Fibroblast of villous mesenchyme (primary cell): ENCODE measurements at places on chromosomes 7 and 10. TPM values are rescaled to one million over a fixed set of nuclear protein-coding genes. Genes with fewer than 3 reads are reported as not detected.

Gene TRRAP
- 18.7 and 20.3 TPM in 2 replicates for total RNA-seq

Gene ABCB8
- 35.4 and 36.4 TPM in 2 replicates for total RNA-seq

DNA sequence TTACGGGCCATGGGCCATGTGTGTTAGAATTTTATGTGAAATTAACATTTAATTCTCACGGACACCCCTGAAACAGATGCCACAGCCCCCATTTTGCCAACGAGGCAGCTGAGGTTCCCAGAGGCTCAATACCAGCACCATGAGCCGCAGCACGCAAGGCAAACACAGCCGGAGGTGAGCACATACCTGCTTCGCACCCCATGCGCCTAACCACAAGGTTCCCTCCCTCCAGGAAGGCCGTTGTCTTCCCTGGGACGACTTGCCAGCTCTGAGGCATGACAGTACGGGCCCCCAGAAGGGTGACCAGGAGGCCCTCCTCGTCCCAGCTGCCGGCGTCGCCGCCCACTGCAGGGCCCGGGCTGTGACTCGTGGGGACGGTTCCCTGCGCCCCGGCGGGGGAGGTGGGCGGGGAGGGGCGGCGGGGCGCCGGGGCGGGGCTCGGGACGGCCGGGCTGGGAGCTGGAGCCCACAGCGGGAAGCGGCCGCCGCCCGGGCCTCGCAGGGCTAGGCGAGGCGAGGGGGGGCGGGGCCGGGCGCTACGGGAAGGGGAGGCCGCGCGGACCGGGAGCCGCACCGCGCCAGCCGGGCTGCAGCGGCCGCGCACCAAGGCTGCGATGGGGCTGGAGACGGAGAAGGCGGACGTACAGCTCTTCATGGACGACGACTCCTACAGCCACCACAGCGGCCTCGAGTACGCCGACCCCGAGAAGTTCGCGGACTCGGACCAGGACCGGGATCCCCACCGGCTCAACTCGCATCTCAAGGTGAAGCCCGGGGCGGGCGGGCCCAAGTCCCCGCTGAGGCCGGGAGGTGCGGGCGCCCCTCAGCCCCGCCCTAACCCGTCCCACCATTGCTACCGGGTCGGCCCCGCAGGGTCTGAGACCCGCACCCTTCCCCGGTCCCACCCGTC lies at the start of gene CAV2:
CAV2 (plus strand) TSS at position 571 of the 910 bp plus-strand sequence; CDS start at position 615, 44 bp downstream.
- peak; percentile 57 for DNase-seq

DNA sequence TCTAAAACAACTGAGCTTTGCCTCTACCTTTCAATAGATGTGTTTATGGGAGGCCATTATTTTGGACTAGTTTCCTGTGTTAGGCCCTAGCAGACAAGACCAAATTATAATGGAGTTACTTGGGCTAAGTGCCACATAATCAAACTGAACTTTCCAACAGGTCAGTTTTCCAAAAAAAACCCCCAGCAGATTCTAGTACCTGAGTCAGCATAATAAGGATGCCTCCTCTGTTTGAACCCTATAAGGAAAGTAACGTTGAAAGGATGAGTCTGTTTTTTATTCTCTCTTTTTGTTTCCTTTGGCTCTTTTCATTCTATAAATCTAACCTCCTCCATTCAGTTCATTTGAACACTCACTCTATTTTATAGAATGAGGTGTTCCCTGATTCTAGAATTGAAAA lies 148.1 kb upstream of the FAM3C start:
- DNase-seq: no peak

GRCh38 chr7:138065827-138066226 lies 10.4 kb upstream of the AKR1D1 start:
- no peak for DNase-seq

DNA sequence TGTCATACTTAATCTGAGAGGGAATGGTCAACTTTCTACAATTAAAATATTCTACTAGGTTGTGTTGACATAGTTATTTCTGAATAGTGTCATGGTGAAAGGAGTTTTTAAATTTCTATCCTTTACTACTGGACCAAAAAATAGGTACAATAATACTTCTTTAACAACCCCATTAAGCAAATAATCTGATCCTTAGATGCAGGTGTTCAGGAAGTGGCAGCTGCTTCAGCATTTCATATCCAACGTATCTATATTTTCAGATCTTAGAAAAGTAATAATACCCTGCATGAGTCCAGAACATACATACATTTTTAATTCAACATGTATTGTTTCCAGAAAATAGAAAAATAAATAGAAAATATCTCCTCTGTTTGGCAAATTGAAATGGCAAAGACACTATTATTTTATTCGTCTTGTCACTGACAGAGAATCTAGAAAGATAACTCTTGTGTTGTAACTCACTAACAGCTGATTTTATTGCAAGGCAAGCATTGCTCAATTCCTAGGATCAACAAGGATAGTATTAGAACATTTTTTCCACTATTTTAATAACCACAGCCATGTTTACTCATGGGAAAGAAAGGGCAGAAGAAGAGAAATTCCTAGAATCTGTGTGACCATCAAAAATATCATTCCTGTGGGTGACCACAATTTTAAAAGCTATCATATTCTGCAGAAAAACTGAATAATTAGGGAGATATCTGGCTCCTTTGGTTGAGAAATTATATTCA lies 159.3 kb upstream of the CNTNAP2 start:
- DNase-seq: no peak

GRCh38 chr10:1316809-1317143 lies 260.6 kb downstream of the WDR37 start:
- DNase-seq: no peak

DNA sequence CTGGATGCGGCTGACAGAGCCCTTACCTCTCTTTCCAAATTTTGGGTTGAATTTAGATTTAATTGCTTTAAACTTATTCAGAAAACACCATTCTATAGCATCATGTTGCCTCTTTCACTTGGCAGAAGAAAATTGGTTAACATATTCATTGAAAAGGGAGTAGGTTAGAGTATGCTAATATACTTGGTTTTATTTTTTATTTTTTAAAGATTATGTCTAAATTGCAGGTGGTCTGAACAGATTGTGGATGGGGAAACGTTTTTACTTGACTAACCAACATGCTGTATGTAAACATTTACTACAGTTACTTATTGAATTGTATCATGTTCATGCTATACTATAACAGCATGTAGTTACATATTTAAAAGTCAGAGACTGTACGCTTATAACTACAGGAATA lies 65.6 kb downstream of the DNAH11 start:
- no peak for DNase-seq

- DNase-seq: no peak
Measured at GRCh38 chr10:1737222-1738061, at the start of gene ADARB2. ADARB2 (minus strand) TSS chr10:1737525.

GRCh38 chr10:61742812-61743211 lies 80.1 kb downstream of the CABCOCO1 start:
- DNase-seq: no peak

GRCh38 chr7:22563621-22564241 lies 63.7 kb upstream of the STEAP1B start:
- no peak for DNase-seq

- no peak for DNase-seq
Measured at GRCh38 chr7:50368366-50368765, 63.9 kb downstream of the IKZF1 start.

DNA sequence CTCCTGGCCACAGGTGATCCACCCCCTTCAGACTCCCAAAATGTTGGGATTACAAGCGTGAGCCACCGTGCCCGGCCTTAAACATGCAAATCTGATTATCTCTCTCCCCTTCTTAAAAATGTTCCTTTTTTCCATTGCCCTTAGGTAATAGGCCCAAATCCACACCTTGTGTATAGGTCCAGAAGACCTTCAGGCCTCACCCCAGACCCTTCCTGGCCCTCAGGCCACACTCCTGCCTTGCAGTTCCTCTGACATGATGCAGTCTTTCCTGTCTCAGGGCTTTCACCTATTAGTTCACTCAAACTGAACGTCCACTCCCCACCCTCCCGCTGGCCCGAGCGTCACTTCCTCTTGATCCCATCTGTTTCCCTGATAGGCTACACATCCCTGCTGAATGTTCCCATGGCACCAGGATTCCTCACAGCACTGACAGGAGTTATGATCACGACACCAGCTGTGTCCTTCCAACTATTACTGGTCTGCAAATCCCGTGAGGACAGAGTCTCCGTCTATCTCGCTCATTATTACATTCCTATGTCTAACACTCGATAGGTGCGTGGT lies 46.4 kb downstream of the DENND2A start:
- no peak for DNase-seq

DNA sequence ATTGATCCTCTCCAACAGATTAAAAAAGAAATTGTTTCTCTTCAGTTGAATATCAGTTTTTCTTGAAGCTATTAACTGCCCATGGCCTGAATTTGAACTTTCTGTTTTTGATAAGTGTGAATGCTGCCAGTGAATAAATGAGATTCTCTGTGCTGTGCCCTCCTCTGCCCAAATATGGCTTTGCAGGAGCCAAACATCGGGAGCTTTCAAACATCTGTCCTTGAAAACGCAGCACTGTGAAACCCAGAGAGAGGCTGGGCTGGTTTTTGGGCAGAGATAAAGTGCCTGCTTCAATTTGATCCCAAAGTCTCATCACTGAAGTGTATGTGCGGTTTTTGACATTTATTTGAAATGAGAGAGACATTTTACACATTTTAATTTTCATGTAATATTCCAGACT lies 268.3 kb upstream of the SHH start:
- no peak for DNase-seq

DNA sequence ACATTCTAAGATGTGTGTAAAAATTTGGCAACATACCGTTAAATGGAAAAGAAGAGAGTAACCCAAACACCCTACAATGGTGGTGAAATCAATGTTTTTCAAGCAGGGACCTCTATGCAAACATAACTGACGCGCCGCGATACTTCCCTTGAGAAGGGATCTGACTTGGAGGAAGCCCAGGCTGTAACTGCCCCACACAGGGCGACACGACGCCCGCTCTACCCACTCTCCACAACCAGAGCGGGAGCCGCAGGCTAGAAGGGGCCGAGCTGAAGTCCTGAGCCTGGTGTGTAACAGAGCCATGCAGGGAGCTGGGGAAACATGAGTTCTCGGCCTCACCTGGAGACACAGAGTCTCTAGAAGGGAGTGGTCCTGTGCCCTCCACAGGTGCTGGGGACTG lies 120.2 kb downstream of the FAM53B start:
- no peak for DNase-seq

- DNase-seq: no peak
Measured at GRCh38 chr10:60331886-60332285, 57.8 kb downstream of the ANK3 start.

- no peak for DNase-seq
Measured at GRCh38 chr10:60257767-60258428, 131.8 kb downstream of the ANK3 start.

DNA sequence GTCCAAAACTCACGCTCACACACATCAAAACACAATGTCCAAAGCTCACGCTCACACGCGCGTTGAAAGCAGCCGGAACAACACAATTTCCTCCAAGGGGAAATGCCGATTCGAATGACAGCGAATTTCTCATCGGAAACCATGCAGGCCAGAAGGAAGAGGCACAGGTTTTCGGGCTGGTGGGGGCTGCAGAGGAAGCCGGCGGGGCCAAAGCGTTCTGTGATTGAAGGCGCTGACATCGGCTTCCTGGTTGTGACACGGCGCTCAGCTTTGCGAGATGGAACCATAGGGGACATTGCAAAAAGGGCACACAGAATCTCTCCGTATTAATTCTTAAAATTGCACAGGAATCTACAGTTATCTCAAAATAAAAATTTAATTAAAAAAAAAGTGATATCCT lies 61.3 kb downstream of the FOXL3 start:
- no peak for DNase-seq

DNA sequence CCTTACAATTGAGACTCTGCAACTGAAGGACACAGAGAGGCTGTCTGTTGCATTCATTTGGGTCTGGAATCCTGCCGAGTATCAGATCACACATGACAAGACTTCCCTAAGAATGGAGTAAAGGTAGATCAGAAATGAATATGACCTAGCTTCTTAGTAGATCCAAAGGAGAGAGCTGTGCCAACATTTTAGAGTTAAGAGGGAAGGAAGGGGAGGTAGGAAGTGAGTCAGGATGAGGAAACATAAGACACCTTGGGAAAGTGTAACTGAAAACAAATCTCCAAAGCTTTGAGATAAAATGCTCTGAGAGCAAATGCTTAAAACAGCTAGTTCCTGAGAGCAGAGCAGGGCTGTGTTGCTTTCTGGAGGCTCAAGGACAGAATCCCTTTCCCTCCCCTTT lies 6.1 kb upstream of the SLC25A13 start:
- DNase-seq: no peak

DNA sequence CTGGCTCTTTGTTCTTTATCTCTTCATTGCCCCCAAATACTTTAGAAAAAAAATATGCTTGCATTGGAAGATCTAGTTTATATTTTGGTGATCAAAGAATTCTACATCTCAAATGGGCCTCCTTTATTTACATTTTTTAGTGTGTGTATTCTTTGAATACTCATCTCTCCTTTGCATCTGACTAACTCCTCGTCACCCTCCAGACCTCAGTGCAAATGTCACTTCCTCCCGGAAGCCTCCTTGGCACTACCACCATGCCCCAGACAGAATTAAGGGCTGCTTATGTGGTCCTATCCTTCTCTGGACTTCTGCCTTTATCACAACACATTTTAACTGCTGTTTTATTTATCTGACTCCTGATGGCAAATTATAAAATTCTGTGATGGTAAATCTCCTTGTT lies 52.0 kb upstream of the PPP1R3C start:
- no peak for DNase-seq

- DNase-seq: peak; percentile 73
Measured at GRCh38 chr10:63430091-63430998, 35.4 kb downstream of the JMJD1C start.

DNA sequence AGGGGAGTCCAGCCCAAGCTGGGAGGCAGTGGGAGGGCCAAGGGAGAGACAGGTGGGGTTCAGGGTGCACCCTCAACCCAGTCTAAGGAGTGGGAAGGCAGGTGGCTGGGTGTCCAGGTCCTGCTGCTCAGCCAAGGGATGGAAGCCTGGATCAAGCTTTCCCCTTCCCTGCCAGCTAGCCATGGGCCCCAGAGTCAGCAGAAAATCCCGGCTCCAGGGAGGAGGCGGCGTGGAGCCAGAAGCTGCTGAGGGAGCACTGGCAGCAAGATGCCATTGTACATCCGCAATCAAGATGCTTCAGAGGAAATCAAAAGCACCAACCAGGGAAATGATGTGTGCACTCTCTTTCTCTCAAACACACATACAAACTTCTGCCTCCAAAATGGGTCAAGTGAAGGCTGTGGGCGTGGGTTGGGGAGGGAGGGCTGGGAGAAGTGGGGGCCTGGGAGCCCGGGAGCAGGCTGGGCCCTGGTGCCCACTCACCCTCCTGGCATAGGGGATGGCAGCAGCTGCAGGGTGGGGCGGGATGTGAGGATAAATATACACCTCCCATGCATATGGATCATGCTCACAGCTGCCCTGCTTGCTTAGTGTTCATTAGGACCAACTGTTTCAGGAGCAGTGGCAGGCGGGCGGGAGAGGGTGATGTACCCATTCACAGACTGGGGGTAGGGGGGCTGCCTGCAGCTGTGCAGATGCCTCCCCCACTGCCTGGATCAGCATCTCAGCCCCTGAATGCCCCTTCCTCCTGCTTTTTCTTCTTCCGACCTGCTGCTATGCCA lies 24.2 kb downstream of the TRIM8 start:
- no peak for DNase-seq
